ENCODE measurements at places on chromosomes 4 and X.

DNA sequence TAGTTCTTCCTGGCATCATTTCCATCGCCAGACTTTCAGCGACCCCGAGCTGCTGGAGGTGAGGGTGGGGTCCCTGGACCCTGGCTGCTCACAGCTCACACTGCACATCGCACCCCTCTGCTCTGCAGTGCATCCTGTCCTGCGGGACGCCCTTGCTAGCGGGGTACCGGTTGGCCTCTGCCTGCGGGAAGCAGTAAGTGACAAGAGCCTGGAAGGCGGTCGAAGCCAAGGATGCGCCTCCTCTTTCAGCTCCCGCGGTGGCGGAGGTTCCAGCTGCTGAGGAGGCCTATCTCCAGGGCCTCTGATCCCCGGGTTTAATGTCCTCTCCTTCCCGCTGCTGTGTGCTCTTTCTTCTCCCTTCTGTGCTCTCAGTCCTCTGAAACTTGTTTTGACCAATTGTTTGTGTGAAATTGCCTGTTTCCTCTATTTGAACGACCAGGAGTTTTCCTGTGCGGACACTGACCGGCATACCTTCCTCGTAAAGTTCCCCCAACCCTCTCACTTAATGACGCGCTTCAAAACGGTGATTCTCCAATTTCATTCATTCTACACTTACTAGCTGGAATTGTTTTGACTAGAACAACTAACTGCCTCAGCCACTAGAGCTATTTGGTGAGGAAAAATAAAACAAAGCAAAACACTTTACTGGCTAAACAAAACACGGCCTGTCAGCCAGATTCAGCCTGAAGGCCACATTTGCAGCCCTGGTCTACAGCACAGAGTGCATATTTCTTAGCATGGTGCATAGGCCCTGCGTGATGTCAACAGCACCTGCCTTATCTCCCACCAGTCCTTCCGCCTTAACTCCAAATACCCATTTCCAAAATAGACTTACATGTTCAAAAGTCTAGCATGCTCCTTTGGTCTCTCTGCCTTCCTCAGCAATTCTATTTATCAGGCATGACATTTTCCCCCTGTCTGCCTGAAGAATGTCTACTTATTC, 28.0 kb downstream of the MGAT4D start:
- DNase-seq = no peak

DNA sequence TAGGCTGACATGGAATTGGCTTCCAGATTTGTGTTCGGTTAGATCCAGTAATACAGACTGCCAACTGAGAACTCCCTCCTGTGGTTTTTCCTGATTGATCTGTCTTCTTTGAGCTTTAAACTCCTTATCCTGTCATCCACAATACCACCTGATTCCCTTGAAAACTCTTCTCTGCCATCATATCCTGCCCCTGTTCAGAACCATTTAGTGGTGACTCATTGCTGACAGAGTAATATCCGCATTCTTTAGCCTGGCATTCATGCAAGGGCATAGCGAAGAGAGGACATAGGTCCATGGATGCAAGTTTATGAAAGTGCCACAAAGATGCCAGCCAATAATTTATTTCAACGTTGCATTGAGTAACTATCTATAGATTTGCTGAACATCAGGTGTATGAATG, 76.6 kb downstream of the ITIH6 start:
- DNase-seq = no peak

DNA sequence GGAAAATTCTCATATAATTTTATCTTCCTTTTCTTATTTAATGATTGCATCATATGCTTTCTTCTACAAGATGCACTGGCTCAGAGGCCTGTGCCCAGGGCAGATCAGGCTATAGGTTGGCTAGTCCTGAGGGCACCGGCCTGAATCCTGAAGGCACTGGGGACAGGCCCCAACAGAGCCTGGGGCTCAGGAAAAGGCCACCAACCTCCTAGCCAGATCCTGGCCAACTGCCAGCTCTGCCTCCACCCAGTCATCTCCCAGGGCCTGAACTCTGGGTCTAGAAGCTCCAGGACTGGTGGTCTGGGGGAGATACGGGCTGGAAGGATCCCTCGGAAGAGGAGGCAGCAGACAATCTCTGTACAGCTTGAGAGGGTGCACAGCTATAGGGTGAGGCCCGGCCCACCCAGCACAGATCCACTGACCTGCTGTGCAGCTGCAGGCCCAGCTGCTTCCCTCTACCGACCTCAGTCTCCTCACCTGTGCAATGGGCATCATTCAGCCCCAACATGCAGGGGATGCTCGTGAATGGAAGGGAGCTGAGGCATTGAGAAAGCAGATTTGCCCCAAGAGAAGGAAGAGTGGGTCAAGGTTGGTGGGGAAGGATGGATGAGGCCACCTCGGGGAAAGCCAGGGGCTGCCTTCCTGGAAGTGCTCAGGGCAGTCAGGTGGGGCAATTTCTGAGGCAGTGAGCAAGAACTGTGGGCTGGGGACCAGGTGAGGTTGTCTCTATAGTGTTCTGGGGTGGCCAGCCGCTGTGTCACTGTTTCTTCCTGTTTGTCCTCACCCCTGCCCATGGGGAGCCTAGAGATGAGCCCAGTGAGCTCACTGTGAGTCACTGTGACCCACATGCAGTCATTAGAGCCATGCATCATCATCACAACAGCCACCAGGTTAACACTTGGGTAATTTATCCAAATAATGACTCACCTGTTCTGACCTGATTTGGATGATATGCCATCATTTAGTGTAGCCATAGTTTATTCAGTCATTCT, 22.4 kb upstream of the XAGE2 start:
- no peak for DNase-seq

- no peak for DNase-seq
Measured at GRCh38 chr4:52833941-52834525, 28.1 kb upstream of the RASL11B start.

GRCh38 chrX:2272337-2272736, 228.4 kb downstream of the DHRSX start:
- DNase-seq = no peak
